ENCODE measurements at places on chromosomes 4 and X.
A peak's percentile ranks its signal among the peaks of the same experiment; 100 is the strongest.

GRCh38 chr4:108762559-108763225 lies at the start of gene ETNPPL:
ETNPPL (minus strand) TSS chr4:108763053; CDS start chr4:108762898, 155 bp downstream.
- no peak for DNase-seq

DNA sequence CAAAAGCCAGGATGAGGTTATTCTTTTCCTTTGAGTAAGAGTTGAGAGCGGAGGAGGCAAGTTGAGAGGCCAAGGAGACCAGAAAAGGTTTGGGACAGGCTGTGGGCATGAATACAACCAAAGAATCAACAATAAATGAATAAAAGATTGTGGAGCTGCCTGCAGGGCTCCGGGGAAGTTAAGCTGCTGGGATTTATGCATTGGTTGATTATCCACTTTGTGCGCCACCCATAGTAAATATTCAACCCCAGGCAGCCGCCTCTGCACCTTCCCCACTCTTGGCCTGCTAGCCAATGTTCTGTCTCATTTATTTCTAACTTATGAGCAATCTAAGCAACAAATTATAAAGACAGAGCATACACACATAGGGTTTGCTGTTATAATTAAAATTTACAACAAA lies 28.2 kb upstream of the IGSF1 start:
- no peak for DNase-seq

DNA sequence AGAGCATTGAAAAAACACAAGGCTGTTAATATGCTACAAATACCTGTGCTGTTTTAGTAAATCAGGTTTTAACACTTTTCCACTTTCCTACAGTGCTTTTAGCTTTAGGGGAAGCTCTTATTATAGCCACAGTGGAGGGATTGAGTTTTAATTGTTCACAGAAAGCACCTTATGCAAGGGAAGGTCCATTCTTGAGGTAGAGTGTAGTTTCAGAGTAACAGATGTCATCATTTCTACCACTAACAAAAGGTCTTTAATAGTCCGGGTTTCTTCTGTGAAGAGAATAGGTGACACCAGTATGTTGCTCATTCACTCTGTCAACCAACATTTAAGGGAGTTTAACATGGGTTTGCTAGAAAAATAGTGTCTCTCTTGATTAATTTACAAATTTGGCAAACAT lies 104.4 kb downstream of the STIM2 start:
- DNase-seq: no peak

DNA sequence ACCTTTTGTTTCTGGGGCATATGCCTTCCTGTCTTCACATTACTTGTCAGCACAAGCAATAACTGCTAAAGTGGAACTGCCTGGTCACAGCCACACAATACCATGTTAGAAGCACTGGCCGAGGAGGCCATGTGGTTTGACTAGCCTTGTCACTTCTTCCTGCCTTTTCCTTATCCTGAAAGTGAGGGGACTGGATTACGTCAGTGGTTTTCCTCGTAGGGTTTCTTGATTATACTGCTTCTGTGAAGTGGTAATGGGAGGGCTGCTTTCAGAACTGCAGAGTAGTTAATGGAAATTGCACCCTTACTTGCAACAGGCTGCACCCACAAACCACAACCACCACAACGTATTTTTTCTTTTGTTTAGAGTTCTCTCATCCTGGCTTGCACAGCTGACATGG lies 26.6 kb downstream of the ZRSR2 start:
- DNase-seq: peak; percentile 63

DNA sequence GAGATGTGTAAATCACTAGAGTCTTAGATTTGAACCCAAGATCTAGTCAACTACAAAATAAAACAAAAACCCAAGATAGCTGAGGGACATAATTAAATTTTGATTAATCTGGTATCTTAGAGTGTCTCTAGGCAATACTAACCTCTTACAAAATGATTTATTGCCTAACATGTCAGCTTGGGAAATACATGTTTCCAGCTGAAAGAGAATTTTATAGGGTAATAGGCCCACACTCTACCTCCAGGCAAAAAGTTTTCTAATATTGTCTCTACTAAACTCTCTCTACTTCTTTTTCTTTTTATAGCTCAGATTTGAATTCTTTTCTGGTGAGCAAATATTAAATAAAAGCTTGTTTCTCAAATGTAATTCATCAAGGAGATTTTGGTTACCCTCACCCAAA lies 263.2 kb downstream of the IL15 start:
- no peak for DNase-seq

DNA sequence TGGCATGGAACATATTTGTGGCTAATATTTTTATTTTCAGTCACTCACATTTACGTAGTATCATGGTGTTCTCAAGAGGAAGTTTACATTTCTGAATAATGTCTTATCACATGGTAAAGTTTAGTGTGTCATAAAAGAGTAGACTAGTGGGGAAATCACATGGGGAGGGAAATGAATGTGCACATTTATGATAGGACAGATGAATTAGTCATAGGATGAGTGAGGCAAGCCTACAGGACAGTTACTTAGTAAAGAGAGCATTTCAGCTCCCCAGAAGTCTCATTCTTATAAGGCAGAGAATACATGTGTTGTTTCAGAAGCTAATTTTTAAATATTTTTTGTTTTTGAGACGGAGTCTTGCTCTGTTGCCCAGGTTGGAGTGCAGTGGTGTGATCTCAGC lies 6.2 kb downstream of the GK start:
- peak; percentile 27 for DNase-seq

GRCh38 chr4:6298035-6298434 lies 28.4 kb downstream of the WFS1 start:
- no peak for DNase-seq

DNA sequence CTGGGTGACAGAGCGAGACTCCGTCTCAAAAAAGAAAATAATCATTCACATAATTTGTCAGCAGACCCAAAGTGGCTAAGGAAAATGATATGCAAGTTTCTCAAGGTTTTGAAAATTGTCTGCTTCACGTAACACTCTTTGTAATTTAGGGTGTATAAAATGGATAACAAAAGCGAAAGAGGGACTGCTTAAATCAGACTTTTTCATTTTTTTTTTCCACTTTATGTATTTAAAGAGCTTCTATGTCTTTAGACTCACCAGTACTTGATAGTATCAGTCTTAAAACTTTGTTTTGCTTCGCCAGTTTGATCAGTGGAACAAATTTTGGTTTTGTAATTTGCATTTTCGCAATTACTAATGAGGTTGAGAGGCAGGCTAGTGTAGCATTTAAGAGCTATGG lies 34.6 kb downstream of the USP9X start:
- DNase-seq: no peak

DNA sequence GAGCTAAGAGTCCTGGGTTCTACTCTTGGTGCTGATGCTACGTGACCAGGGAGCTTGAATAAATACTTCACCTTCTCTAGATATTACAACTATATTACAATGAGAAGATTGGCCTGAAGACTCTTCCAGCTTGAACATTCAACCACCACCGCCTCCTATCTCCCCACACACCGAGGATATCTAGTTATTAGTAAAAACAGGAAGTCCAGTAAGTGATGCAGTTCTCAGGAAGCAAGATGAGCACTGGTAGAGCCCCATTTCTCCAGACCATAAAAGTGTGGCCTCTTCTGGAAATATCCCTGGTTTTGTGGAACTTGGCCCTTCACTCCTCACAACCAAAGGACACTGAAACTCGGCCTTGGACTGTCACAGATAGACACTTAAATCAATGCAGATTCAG lies 18.5 kb downstream of the PJA1 start:
- no peak for DNase-seq

DNA sequence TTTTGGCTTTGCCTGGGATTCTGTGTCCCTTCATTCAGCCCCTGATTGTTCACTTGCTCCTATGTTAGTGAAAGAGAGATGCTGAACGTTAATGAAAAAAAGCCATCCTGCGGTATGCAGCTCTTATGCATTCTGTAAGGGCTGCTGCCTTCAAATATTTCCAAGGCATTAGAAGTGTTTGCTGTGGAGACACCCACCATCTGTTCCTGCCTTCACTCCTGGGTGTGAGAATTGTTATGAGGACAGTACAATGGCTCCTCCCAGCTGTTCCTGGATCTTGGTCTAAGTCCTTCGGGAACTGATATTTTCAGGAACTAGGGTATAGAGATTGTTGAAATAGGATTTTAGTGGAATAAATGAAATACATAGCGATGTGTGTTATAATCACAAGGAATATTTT lies 427.1 kb upstream of the FAM47C start:
- DNase-seq: no peak

DNA sequence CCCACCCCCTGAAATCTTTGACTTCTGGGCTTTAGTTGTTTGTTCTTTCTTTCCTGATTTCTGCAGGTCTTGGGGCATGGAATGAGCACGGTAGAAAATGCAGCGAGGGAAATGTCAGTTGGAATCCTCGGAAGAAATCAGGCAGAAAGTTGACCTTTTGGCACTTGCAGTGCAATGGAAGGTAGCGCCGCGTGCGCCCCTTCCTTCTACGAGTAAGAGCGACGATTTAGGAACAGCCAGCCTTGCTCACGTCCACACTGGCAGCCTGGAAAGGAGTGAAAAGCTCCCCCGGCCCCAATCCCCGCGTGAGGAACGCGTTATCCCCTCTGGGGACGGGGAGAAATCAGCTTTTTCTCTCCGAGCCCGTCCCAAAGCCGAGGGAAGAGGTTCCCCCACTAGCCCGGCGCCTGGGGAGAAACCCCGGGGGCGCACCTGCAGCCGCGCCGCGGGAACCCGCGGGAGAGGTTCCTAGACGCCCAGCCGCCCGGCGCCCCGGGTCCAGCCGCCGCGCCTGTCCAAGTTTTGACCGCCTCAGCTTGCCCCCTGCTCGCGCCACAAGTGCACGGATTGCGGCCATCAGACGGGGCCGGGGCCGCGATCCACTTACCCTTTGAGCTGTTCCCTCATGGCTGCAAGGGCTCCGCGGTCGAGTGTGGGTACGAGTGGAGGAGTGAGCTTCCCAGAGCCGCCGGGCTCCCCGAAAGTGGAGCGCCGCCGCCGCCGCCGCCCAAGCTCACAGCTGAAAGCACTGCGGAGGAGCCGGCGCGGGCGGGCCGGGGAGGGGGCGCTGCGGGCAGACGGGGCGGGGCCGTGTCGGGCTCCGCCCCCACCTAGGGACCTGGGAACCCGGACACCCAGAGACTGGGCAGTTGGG lies 194.6 kb upstream of the FTHL17 start:
- DNase-seq: no peak

DNA sequence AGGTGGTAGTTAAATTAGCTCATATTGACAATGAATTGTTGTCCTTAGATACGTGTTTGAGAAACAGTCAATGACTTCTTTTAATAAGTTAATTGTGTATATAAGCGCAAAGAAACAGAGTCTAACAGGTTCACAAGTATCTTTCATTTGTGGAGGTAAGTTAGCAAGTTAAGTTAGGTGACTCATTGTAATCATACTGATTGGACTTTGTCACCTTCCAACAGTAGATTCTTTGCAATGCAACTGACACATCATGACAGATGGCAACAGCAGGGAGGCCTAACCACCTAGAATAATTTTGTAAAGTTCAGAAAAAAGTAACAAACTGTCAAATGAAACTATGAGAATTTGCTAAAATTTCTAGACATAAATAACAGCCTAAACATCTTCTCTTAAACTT lies 207.6 kb upstream of the PITX2 start:
- no peak for DNase-seq

GRCh38 chr4:158826057-158826456 lies 57.2 kb downstream of the FNIP2 start:
- no peak for DNase-seq

DNA sequence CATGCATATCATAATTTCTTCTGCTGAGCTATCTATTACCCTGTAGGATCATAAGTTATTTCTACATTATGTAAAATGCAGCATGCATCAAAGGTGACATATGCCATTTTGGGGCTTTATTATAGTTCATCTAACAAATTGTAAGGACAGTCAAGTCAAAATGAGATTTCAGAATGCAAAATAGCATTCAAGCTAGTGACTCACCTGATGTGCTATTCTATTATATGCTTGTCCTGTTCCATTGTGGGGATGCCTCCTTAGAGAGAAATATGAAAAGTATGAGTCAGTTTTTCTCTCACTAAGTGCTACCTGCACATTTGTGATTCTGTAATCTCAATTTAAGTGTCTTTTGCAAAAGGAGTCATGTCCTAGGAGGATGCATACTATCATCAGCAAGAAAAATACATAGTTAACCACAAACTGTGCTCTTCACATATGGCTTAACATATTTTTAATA lies 647.0 kb upstream of the PCDH10 start:
- no peak for DNase-seq

DNA sequence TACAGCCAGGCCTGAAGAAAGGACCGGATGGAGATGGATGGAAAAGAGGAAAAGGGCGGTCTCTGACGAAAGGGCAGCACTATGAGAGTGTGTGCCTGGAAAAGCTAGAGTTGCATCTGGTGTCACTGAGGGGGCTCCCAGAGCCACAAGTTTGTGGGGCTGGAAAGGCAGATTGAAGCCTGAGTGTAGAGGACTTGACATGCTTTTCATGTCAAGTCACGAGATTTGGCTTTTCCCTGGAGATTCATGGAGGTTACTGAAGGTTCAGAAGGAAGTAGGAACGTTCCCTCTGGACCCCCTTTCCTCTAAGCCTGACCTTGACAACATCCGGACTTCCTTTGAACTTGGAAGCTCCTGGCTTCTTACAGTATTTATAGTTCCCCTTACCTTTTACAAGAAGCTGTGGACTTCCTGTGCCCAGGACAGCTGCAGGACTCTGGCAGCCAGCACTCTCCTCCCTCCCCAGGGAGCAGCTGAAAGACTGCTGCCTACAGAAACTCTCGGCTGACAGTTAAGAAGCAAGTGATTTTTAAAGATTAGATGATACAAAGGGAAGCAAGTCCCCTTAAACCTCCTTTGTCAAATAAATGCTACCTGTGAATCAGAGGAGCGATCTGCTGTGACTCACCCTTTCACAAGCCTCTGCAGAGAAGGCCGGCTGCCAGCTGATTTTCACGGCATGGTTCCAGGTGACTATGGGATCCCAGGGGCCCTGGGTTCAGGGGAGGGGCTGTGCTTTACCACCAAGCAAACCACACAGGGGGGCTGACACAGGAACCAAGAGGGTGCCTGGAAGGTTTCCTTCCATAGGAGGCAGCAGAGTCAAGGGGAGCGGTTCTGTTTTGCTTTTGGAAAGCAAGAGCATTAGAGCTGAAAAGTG lies 72.9 kb upstream of the STIM2 start:
- peak; percentile 23 for DNase-seq

DNA sequence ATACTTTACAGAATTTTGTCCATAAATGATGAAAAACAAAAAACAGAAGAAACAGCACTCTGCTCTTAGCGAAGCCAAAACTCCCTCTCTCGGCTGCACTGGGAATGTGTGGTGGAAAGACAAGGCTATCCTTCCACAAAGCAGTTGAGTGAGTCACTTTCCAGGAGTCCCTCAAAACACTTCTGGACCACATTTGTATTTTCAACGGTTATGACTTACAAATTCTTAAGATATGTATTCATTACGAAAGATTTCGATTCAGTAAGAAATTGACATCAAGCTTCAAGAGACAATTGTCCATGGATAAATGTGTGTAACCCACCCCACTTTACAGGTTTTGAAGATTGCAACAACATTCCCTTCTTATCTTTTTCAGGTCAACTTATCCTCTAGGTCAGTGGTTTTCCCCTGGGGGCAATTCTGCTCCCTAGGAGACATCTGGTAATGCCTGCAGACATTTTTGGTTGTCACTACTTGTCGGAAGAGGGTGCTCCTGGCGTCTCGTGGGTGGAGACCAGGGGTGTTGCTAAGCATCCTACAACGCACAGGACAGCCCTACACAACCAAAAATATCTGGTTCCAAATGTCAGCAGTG lies 66.7 kb upstream of the MTNR1A start:
- no peak for DNase-seq
